H9 (cell line): ENCODE measurements at places on chromosomes 3 and 15. TPM values are rescaled to one million over a fixed set of nuclear protein-coding genes. Genes with fewer than 3 reads are reported as not detected.
A peak's percentile ranks its signal among the peaks of the same experiment; 100 is the strongest.

- no peaks in the 10 kb centered on the region for H3K4me1 ChIP-seq
- H3K36me3 ChIP-seq = peaks cover 6% of the 10 kb centered on the region
- no peak overlapping the region for H3K27ac ChIP-seq
- no peak overlapping the region for H3K4me3 ChIP-seq
- H3K27me3 ChIP-seq = no peaks in the 10 kb centered on the region
- DNase-seq = no peak
Measured at GRCh38 chr3:138803006-138803653, 31.6 kb downstream of the PIK3CB start.

DNA sequence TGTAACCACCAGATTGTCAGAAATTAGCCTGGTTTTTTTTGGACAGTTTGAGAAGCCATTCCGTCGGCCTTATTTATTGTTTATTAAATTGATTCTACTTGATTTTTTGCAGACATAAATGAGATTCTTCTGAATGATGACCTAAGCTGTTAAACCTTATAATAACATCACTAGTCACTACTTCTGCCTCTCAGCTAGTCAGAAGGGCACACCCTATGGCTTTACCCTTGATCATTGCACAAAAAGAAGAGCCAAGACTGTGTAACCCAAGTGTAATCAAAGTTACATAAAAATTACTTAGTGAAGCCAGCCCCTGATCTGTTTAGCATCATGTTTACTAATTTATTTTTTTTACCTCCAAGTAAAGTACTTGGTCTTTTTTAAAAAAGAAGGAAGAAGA is 64.3 kb downstream of the CHL1 start:
- no peaks in the 10 kb centered on the region for H3K27me3 ChIP-seq
- no peaks in the 10 kb centered on the region for H3K36me3 ChIP-seq
- DNase-seq = no peak
- no peak overlapping the region for H3K4me3 ChIP-seq

GRCh38 chr15:39581242-39581792 is 438 bp downstream of the THBS1 start:
- H3K27me3 ChIP-seq = no peaks in the 10 kb centered on the region
- peaks cover 47% of the 10 kb centered on the region for H3K36me3 ChIP-seq
- peak overlapping the region; percentile 91 for H3K4me3 ChIP-seq

DNA sequence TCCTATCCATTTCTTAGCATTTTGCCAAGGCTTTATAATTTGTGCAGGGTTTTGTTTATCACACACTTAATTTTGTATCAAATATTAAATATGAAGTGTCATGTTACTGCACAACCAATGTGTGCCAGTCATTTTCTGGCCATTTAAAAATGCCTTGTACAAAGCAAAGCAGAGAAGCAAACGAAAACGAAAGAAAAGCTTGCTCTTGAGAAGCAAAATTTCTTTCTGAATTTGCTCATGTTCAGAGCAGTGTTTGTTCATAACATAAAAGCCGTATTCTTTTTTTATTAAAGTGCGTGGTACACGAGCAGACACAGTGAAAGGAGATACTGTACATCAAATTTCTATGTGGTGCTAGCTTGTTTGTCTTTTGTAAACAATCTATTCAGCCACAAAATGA is 792.6 kb downstream of the NAALADL2 start:
- no peaks in the 10 kb centered on the region for H3K4me1 ChIP-seq
- H3K36me3 ChIP-seq = no peaks in the 10 kb centered on the region
- no peak overlapping the region for H3K27ac ChIP-seq
- H3K4me3 ChIP-seq = no peak overlapping the region
- H3K27me3 ChIP-seq = no peaks in the 10 kb centered on the region

DNA sequence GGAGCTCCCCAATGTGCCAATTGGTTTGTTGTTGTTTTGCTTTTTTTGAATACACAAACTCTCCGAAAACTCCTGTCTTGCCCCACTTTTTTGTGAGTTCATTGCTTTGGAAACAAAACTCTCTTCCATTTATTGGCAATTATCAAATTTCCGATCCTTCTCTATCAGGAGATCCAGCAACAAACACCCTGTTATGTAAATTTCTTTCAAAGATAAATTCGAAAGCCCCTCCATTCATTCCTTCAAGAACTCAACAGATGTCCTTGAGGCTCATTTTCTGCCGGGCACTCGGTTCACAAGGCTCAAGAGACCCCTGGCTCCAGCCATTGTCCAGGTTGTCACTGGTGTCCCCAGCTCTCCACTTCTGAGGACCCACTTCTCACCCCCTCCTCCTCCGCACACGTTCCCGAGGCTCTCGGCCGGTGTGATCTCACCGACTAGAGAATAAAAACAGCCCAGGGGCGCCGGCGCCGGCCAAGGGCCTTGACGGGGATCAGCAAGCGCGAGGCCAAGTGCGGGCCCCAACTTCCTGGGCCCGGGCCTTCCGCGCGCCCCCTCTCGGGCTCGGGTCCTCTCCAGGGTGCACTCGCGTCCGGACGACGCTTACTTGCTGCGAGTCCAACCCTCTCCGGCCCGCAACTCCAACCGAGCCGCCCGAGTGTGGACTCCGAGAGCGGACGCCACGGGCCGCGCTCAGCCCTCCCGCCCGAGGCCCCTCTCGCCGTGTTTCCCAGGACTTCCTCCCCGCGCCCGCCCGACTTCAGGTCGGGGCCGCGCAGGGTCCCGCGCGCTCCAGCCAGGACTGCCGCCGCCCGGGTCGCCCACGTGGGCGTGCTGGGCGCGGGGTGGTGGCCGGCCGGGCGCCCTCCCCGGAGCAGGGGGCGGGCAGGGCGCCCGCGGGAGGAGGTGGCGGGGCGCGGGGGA is 533 bp upstream of the SMAD3 start:
- H3K27ac ChIP-seq = no peak overlapping the region
- H3K4me3 ChIP-seq = peak overlapping the region; percentile 63
- peak; percentile 68 for DNase-seq
- 0 out of 2 replicates have a peak, but pooled peaks cover 5% of the 10 kb centered on the region for H3K36me3 ChIP-seq

- H3K27me3 ChIP-seq = no peaks in the 10 kb centered on the region
- H3K36me3 ChIP-seq = no peaks in the 10 kb centered on the region
- H3K4me3 ChIP-seq = no peak overlapping the region
- DNase-seq = no peak
Measured at GRCh38 chr15:58522391-58522790, 90.6 kb downstream of the LIPC start.

GRCh38 chr15:58528188-58528870 is 96.5 kb downstream of the LIPC start:
- H3K27ac ChIP-seq = no peak overlapping the region
- no peaks in the 10 kb centered on the region for H3K27me3 ChIP-seq
- no peaks in the 10 kb centered on the region for H3K36me3 ChIP-seq
- peak; percentile 13 for DNase-seq
- H3K4me1 ChIP-seq = no peaks in the 10 kb centered on the region

DNA sequence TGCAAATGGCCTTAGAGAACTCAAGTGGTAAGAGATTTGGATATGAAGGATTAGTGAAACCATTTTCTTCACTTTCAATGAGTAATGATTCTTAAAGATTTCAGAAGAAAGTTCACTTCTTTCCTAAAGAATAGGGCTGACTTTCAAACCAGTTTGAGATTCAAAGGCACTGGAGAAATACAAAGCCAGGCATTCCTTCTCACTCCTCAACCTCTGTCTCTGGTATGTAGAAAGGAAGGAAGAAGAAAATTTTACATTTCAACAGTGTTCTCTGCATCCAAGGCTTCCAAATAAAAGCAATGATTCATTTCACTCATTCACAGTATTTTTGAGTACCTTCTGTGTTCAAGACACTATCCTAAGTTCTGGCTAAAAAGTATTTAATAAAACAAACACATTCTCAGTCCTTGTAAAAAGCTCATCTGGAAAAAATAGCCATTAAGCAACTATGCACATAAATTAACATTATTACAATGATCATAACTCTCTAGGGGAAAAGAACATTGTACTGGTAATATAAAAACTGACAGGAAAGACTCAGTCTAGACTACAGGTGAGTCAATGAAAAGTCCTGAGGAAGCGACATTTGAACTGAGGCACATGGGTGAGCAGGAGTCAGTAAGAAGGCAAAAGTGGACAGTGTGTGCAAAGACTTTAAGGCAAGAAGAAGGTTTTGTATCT is 79.5 kb downstream of the IMPG2 start:
- no peaks in the 10 kb centered on the region for H3K27me3 ChIP-seq
- H3K36me3 ChIP-seq = no peaks in the 10 kb centered on the region; the same call in 1 of the 3 replicates
- no peak overlapping the region for H3K27ac ChIP-seq
- no peak for DNase-seq

TEX55 gene
- total RNA-seq = not detected in 2 replicates

GOLGA6L24 gene
- not detected in 2 replicates for total RNA-seq

PPP1R14D gene
- not detected in 2 replicates for total RNA-seq

CCR8 gene
- 0.31 and 0.64 TPM in 2 replicates for total RNA-seq

EXD1 gene
- not detected in 2 replicates for total RNA-seq
